ENCODE measurements at places on chromosomes 7 and 10.

- no peak for DNase-seq
Observed at GRCh38 chr10:132110713-132111112, 45.0 kb downstream of the JAKMIP3 start.

GRCh38 chr7:106681815-106682495 lies 21.0 kb upstream of the CCDC71L start:
- peak; percentile 75 for DNase-seq

GRCh38 chr7:23383225-23383624 lies 84.1 kb downstream of the MALSU1 start:
- peak; percentile 55 for DNase-seq

DNA sequence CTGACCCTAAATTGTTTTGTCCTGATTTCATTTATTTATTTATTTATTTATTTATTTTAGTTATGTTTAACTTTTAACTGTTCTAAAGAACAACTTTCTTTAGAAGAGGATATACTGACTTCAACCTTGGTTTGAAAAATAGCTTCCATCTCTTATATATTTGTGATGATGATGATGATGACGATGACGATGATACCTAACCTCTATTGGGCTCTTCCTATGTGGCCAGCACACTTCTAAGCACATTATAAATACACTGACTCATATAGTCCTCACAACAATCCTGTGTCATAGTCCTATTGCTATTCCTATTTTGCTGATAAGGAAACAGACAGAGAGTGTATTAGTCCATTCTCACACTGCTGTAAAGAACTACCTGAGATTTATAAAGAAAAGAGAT lies 162.9 kb upstream of the KIAA1217 start:
- DNase-seq = no peak

DNA sequence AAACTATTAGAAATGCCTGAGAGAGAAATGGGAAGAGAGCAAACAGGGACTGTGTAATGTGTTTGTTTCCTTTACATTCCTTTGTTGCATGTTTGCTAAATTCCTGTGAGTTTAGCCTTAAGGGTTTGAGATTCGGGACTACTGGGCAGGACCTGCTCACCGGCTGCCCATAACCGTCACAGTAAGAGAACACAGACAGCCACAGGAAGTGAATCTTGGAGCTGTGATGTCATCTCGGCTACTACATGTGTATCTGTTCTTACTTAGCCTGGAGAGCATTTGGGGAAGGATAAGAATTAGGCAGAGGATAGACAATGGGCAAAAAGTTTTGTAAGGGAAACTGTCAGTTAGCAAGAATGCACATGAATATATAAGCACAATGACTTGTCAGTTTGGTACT lies 485.1 kb upstream of the KLF6 start:
- DNase-seq = peak; percentile 83

- no peak for DNase-seq
Observed at GRCh38 chr7:130553398-130554029, 61.6 kb downstream of the MEST start.

DNA sequence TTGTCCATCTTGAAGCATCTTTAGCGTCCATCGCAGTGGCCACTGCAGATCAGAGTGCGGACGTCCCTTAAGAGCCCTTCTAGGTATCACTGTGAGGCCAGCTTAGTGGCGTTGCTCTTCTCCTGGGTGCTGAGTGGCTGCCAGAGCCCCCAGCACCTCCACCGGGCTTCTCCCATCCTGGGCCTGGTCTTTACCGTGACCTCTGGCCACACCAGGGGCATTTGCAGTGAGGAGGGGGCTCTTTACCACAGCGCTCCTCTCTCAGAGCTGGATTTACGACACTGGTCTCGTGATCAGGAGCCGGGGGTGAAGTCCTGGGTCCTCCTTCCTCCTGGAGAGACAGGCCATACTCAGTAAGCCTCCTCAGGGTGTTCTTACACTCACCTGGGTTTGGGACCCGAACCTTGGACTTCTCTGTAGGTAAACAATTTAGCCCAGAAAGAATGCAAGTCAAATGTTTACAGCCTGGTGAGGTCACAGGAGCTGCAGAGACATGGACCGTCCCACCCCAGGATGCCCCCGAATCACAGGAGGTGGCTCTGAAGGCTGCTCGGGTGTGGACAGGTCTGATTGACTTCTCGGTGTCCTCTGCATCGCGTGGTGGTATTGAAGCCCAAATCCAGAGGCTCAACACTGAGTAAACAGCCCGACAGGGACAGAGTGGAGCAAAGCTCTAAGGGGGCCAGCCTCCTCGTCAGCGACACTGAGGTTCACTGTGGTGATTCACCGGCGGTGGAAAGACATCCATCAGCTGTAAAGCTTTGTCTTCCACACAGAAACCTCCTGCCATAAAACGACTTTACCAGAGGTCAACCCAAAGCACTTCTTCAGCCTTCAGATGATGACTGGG lies 33.0 kb downstream of the JAKMIP3 start:
- DNase-seq = no peak

- no peak for DNase-seq
Observed at GRCh38 chr10:95400787-95401186, 110.0 kb upstream of the PDLIM1 start.

DNA sequence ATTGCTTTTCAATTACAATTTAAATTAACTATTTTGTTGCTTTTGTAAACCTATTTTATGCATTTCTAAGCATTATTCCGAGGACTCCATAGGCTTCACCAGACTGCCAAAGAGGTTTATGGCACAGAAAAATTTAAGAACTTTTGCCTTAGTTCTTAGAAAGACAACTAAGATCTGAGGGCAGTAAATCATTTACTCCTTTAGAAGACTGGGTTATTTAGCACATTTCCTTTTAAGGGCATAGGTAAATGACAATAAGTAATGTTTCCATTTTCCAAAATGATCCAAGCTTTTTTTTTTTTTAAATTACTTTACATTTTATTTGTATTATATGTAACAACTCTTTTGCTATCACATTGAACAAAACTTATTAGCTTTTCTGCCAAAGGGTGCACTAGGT lies 15.0 kb upstream of the STEAP4 start:
- DNase-seq = no peak

DNA sequence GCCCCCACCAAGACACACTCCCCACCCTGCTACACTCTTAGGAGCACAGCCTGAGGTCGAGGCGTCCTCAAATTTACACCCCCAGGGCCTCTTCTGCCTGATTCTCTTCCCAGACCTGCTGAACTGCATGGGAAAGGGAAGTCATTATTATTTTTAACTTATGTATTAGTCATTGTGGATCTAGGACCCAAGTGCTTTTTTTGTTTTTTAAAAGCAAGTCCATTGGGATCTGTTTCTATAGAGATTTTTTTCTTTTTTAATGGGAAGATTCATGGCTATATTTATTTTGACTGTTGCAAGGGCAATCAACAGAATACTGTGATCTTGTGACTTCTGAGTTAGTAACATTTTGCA lies 203.8 kb downstream of the ZMYND11 start:
- no peak for DNase-seq

DNA sequence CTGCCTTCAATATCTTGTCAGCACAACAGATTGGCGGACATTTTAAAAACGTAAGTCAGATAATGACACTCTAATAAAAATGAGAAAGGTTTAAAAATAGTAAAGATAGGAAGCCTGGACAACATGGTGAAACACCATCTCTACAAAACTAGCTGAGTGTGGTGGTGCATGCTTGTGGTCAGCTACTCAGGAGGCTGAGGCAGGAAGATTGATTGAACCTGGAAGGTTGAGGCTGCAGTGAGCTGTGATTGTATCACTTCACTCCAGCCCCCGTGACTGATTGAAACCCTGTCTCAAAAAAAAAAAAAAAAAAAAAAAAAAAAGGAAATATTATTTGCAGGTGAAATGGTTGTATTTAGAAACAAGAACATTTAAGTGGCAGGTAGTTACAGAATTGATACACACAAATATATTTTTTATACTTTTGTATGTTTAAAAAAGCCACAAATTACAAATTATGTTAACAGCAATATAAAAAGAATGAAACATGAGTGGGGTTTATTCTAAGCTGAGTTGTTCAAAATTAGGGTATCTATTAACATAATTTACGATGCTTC lies 141.9 kb downstream of the ADK start:
- peak; percentile 86 for DNase-seq

DNA sequence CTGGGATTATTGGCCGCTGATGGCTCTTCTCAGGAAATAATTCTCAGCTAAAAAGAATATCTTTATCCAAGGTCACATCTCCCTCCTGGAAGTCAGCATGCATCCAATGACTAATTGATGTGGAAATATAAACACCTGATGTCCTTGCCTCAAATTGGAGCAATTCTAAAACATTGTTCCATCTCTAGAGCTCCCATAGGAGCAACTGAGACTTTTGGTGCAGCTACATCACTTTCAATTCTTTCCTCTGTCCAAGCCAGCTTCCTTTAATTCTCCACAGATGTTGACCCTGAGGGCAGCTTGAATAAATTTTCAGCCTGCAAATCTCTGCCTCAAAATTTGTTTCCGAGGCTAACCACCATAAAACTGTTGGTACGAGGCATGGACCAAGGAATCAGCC lies 43.9 kb upstream of the KCND2 start:
- no peak for DNase-seq

DNA sequence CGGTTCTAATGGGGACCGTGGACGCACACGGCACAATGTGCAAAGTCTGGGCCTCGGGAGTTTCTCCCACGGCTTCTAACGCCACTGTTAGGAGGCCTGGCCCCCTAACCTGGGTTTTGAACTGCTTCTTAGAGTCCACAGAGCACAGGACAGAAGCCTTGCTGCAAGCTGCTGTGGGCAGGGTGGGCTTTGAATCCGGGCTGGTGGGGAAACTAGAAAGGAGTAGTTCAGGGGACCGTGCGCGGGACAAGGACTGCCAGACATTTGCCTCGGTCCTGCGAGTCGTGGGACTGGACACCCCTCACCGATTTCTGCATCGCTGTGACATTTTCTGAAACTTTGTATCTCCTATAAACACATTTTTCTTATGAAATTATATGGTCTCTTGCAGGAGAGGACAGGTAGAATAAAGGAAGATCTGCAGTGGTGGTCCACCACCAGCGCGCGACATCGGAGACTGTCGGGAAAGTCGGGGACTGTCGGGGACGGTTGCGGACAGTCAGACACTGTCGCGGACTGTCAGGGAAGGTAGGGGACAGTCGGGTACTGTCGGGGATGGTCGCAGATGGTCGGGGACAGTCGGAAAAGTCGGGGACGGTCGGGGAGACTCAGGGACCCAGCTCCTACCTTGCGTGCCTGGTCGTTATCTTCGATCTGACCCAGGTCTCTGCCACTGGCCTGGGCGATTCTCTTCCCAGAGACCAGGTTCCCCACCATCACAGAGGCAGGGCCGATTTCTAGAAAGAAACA lies 222.1 kb downstream of the ZMYND11 start:
- no peak for DNase-seq

DNA sequence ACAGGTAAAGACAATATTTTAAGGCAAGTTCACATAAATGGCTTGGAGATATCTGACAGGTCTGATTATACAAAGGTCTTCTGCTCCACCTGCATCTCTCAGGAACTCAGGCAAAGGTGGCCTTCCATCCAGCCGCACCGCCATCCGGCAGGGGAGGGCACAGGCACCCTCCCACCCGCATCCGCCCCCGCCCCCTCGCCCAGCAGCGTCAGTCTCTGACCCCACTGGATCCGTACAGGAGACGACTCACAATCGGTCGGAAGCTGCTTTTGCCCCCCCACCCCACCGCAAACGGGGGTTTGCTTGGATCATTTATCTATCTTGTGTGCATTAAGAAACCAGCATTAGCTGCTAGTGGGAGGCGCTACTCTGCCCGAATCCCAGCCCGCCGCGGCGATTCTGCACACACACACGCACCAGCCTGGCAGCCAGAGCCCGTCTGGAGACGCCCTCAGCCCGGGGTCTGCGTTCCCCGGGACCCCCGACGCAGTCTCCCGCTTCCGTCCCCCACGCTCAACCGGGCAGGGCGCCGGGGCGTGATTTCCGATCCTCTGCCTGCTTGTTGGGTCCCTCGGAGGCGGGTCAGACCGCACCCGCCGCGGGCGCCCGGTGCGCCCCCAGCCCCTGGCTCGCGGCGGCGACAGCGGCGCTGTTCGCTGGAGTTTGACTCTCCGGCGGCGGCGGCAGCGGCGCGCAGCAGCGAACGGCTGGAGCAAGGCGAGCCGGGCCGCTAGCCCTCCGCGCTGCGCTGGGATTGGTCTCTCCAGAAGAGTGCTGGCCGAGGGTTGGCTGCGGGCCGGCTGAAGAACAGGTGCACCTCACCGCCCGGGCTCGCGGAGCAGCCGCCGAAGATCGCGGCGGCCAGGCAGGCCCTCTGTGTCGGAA lies 820 bp upstream of the NRG3 start:
- peak; percentile 16 for DNase-seq

- no peak for DNase-seq
Observed at GRCh38 chr10:132132421-132132841, 54.3 kb upstream of the DPYSL4 start.

DNA sequence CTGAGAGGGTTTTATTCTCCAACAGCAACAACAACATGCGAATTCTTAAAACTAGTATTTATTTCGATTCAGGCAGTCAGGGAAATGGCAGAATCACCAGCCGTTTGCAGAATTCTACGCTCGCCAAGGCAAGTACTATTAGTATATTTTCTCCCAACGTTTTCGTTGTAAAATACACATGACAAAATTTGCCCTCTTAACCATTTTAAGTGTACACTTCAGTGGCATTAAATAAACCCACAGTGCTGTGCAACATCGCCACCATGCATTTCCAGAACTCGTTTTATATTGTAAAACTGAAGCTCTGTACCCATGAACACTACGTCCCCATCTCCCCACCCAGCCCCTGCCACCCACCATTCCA lies 10.8 kb downstream of the EN2 start:
- no peak for DNase-seq

- no peak for DNase-seq
Observed at GRCh38 chr10:79132681-79133381, 64.1 kb downstream of the ZMIZ1 start.

DNA sequence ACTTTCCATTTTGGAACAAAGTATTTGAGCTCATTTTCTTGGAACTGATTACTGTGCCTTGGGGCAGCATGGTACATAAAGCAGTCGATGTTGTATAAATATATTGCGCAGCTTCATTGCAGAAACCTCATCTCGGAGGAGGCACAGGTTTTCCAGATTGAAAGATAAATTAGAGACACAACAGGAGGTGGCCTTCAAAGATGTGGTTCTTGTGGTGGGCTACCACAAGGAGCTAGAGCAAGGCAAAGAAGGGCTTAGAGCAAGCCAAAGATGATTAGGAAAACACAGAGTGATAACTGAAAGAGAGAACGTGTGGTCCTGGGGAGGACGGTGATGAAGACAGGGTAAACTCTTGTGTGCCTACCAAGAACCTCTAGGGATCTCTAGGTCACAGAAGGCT lies 169.1 kb upstream of the TNS3 start:
- DNase-seq = no peak

DNA sequence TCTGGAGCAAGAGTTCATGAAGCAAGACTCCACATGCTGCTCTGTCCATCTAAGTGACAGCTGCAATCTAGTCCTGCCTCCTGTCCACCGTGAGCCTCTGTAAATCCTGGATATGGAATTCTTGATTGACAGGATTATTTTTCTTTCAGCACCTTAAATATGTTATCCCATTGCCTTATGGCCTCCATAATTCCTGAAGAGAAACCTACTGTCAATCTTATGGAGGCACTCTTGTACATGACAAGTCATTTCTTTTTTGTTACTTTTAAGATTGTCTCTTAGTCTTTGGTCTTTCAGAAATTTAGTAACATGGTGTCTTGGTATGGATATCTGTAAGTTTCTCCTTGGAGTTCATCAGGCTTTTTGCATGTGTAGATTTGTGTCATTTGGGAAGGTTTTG lies 82.8 kb downstream of the NPSR1 start:
- DNase-seq = no peak

GRCh38 chr7:88155756-88156155 lies 64.1 kb downstream of the SRI start:
- DNase-seq = no peak
